Cardiac muscle cell (in vitro differentiated cells and primary cell): ENCODE measurements at places on chromosomes 5 and 9. TPM values are rescaled to one million over a fixed set of nuclear protein-coding genes. Genes with fewer than 3 reads are reported as not detected.

DNA sequence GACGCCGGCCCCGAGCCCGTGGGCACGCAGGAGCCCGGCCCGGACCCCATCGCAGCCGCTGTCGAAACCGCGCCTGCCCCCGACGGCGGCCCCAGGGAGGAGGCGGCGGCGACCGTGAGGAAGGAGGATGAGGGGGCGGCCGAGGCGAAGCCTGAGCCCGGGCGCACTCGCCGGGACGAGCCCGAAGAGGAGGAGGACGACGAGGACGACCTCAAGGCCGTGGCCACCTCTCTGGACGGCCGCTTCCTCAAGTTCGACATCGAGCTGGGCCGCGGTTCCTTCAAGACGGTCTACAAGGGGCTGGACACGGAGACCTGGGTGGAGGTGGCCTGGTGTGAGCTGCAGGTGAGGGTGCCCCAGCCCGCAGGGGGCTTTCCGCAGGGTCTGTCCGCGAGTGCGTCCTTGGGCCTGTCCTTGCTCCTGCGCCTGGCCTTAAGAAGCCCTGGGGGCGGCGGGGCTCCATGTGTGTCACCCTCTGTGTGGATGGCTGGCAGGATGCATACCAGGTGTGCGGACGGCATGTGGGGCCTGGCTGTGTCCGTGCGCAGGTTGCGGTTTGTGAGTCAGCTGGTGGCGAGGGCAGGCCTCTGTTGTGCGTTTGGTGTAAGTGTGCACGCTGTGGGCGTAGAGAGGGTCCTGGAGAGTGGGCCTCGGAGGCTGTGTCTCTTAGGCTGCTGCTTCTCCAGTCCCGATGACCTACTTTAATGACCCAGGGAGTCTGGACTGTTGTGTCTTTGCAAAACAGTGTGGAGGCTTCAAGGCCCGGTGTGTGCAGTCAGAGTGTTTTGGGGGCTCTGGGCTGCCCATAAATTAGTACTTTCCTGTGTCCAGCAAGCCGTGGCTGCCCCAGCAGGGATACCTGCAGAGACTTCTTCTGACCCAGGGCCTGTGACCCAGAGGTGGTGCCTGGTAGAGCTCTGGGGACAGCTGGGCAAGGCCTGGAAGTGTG, 1.6 kb downstream of the WNK2 start:
- H3K4me1 ChIP-seq = peaks cover 28% of the 10 kb centered on the region
- H3K27ac ChIP-seq = peak overlapping the region; percentile 82
- H3K36me3 ChIP-seq = no peaks in the 10 kb centered on the region
- peaks cover 23% of the 10 kb centered on the region for H3K27me3 ChIP-seq
- no peak for DNase-seq

- peaks cover 3% of the 10 kb centered on the region for H3K4me1 ChIP-seq
- no peak overlapping the region for H3K27ac ChIP-seq
- H3K4me3 ChIP-seq = no peak overlapping the region
- H3K27me3 ChIP-seq = no peaks in the 10 kb centered on the region
- DNase-seq = no peak
- H3K36me3 ChIP-seq = no peaks in the 10 kb centered on the region
These were observed 101.2 kb downstream of the PLK2 start for GRCh38 chr5:58358501-58359178.

- peak overlapping the region; percentile 56 for H3K27ac ChIP-seq
- no peak overlapping the region for H3K4me3 ChIP-seq
- peaks cover 33% of the 10 kb centered on the region for H3K36me3 ChIP-seq
- peaks cover 4% of the 10 kb centered on the region for H3K4me1 ChIP-seq
- H3K27me3 ChIP-seq = no peaks in the 10 kb centered on the region
- peak; percentile 54 for DNase-seq
These were observed 37.9 kb downstream of the CYFIP2 start for GRCh38 chr5:157303667-157304327.

GRCh38 chr9:79390077-79390698, 181.6 kb upstream of the TLE4 start:
- H3K4me1 ChIP-seq = no peaks in the 10 kb centered on the region
- H3K36me3 ChIP-seq = no peaks in the 10 kb centered on the region
- no peak overlapping the region for H3K27ac ChIP-seq
- peaks cover 17% of the 10 kb centered on the region for H3K27me3 ChIP-seq

GRCh38 chr5:93336330-93337110, 244.5 kb downstream of the NR2F1-AS1 start:
- no peaks in the 10 kb centered on the region for H3K4me1 ChIP-seq
- H3K27ac ChIP-seq = no peak overlapping the region
- no peak overlapping the region for H3K4me3 ChIP-seq
- peaks cover 58% of the 10 kb centered on the region for H3K27me3 ChIP-seq

GRCh38 chr9:1505489-1505888, 455.3 kb downstream of the DMRT2 start:
- no peak overlapping the region for H3K4me3 ChIP-seq
- DNase-seq = no peak
- no peak overlapping the region for H3K27ac ChIP-seq
- H3K4me1 ChIP-seq = no peaks in the 10 kb centered on the region
- H3K27me3 ChIP-seq = no peaks in the 10 kb centered on the region
- no peaks in the 10 kb centered on the region for H3K36me3 ChIP-seq

- H3K27me3 ChIP-seq = no peaks in the 10 kb centered on the region
- no peaks in the 10 kb centered on the region for H3K4me1 ChIP-seq
- DNase-seq = no peak
- no peak overlapping the region for H3K27ac ChIP-seq
These were observed 94.1 kb downstream of the NSG2 start for GRCh38 chr5:174139623-174140022.

DNA sequence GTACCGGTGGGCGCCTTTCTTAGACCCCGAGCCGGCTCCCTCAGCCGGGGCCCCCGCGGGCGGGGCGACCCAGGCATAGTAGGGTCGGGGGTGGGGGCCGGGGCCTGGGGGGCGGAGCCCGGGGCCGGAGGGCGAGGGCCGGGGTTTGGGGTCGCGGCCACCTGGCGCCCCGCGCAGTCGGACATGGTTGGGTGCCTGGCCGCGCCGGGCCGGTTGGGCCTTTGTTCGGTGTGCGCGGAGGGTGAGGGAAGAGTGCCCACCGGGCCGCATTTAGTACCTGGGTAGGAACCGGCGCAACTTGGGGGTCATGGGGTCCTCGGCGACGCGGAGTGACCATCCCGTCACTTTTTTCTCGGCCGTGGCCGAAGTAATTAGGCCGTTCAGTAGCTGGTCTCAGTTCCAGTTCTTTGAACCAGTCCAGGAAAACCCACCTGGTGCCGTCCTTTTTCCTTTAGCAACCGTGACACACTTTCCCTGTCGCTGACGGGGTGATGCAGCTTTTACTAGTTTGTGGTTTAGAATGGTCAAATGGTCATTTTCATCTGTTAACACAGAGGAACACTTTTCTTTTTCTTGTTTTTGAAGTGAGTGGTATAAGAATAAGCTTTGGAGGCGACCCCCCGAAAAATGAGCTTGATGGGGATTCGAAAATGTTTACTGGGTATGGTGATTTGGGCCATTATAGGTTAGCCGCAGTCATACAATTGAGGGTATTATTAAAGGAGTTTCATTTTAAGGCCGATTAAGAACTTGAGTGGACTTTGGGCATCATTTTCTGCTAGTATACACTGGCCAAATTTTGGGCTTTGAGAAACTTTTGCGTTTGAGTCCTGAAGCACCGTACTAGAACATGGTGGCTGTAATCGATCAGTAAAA, 589 bp downstream of the CKS2 start:
- H3K36me3 ChIP-seq = peaks cover 11% of the 10 kb centered on the region
- DNase-seq = peak; percentile 24
- H3K27ac ChIP-seq = peak overlapping the region; percentile 97
- peak overlapping the region; percentile 84 for H3K4me3 ChIP-seq
- H3K27me3 ChIP-seq = no peaks in the 10 kb centered on the region
- peaks cover 19% of the 10 kb centered on the region for H3K4me1 ChIP-seq

DNA sequence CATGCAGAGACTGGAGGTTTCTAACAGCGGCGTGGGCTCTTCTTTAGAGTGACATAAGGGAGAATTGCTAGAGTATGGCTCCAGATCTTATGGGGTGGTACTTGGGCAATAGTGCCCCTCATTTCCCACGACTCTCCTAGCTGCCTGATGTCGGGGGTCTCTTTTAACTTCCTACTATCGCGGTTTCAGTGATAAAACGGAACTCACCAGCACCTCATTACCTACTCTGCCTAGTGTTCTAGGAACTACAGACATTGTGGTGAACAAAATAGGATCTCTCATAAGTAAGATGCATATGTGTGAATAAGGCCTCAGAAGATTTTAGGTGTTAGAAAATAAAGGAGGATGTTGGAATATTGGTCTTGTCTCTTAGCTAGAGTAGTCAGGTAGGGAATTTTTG, 1.1 kb downstream of the ICE1 start:
- H3K27me3 ChIP-seq = no peaks in the 10 kb centered on the region
- no peak overlapping the region for H3K27ac ChIP-seq
- DNase-seq = no peak
- no peaks in the 10 kb centered on the region for H3K36me3 ChIP-seq

- H3K36me3 ChIP-seq = peaks cover 68% of the 10 kb centered on the region
- no peaks in the 10 kb centered on the region for H3K4me1 ChIP-seq
- DNase-seq = no peak
- H3K4me3 ChIP-seq = no peak overlapping the region
These were observed 12.6 kb downstream of the CHMP5 start for GRCh38 chr9:33277484-33277883.

Gene PGGT1B
- total RNA-seq = 8.8 and 12.8 TPM in 2 replicates

Gene SEMA5A
- total RNA-seq = 14.6 and 16.6 TPM in 2 replicates

Gene TRIM32
- total RNA-seq = 14.0 and 15.0 TPM in 2 replicates

Gene CCL28
- total RNA-seq = 0.07 TPM in 1 of 2 replicates, not detected in the other

Gene WDR38
- not detected in 2 replicates for total RNA-seq

Gene EQTN
- not detected in 2 replicates for total RNA-seq
